ENCODE measurements at places on chromosomes 11 and 22.

GRCh38 chr11:4027746-4028145 lies 66.9 kb upstream of the RRM1 start:
- no peak for DNase-seq

DNA sequence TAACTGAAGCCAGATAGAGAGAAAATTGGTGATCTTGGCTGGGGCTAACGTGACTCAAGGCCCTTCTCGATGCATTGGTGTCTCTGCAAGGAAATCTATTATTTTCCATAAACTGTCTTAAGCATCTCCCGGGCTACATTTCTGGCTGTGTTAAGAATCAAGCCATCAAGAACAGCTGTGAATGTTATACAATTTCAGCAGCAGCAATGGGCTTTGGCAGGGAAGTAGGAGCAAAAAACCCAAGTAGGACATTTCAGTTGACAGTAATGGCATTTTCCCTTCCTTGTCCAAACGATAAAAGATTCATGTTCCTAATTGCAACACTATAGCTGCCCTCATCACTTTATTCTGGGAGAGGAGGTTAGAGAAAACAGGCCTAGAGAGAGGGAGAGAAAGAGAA lies 335.0 kb downstream of the CADM1 start:
- no peak for DNase-seq

- DNase-seq: peak; percentile 55
Observed at GRCh38 chr11:68813773-68814172, 27.9 kb downstream of the CPT1A start.

- DNase-seq: no peak
Observed at GRCh38 chr11:76453248-76453647, 8.4 kb downstream of the EMSY start.

DNA sequence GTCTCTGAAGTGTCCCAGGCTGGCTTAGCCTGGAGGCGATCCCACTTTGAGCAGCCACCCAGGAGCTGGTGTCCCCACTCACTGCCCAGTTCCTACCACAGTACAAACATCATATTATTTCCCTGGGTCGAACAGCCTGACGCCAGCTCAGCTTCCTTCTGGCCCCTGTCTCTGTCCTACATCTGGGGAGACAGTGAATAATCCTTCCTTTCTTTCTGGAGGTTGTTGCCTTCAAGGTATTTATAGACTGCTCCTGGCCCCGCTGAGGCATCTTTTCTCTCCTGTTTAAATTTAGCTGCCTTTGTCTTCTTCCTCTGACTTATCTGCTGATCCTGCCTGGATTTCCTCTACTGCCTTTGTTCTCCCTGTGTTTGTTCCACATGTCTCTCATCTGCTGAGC lies 56.8 kb upstream of the LRRC55 start:
- no peak for DNase-seq

- DNase-seq: no peak
Observed at GRCh38 chr11:46520971-46521745, 72.7 kb downstream of the AMBRA1 start.

Measured in germinal center (tissue), 1 donor.